ENCODE measurements at places on chromosomes 1 and 21.

DNA sequence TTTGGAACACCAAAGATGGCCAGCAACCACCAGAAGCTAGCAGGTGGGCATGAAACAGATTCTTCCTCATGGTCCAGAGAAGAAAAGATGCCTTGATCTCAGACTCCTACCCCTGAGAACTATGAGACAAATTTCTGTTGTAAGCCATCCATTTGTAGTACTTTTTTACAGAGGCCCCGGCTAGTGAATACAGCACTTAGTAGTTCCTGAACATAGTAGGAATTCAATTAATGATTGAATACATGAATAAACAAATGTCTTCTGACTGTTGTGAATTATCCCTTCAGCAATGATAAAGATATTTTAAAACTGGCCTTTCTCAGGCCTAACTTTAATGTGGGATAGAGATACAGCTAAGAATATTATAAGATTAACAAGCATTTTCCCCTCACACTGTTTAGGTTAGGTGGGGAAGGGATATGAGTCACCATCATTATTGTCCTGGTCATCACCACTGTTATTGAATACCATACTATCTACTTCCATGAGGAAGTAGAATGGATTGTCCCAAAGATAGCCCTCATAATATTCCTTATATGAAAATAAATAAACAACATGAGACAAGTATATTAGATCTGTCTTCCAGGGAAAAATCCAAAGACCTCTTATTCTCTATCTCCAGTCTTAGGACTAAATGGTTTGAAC, 51.4 kb downstream of the ADCY10 start:
- no peak for DNase-seq

DNA sequence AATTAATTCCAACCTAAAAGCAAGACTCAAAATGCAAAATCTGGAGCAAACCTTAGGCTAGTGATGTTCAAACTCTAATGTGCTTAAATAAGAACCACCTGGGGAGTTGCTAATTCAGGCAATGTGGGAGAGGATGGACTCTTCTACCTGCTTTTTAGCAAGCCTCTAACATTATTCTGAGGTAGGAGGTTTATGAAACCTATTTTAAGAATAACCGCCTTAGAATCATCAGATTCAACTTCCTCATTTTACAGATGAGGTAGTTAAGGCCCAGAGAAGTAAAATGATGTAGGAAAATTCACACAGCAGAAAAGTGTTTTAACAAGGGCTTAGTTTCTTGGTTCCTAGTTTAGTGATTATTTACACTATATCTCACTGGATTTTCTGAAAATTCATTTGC, 8.6 kb upstream of the NTNG1 start:
- no peak for DNase-seq

GRCh38 chr1:6170742-6171201, 9.3 kb downstream of the CHD5 start:
- DNase-seq, result no peak

DNA sequence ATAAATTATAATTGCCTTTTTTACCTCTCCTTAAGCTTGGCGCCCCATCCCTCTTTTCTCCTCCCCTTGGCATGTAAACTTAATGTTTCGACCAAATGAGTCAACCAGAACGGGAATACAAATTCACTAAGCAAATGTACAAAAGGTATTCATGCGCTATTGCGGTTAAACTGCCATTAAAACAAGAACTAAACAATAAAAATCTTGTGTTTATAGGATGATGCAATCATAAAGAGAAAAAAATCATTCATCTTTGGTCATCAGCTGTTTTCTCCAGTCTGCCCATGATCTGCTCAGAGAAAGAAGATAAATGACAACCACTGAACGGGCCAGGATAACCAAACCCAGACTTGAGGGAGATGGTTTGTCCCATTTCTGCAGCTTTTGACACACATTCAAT, 534.2 kb upstream of the PLXNA2 start:
- no peak for DNase-seq

- no peak for DNase-seq
Measured at GRCh38 chr1:223714849-223715603, 2.7 kb downstream of the CAPN2 start.

All from stimulated activated CD8-positive, alpha-beta memory T cell treated with anti-CD3 and anti-CD28 coated beads, Interleukin-15, amount 100 ng/mL, for 1 hour (primary cell).